ENCODE measurements at places on chromosomes 6 and 20.

- peak; percentile 52 for DNase-seq
These were observed 13.7 kb downstream of the NEDD9 start for GRCh38 chr6:11218538-11219399.

GRCh38 chr6:47130086-47130485, 88.0 kb upstream of the ADGRF1 start:
- DNase-seq, result no peak

DNA sequence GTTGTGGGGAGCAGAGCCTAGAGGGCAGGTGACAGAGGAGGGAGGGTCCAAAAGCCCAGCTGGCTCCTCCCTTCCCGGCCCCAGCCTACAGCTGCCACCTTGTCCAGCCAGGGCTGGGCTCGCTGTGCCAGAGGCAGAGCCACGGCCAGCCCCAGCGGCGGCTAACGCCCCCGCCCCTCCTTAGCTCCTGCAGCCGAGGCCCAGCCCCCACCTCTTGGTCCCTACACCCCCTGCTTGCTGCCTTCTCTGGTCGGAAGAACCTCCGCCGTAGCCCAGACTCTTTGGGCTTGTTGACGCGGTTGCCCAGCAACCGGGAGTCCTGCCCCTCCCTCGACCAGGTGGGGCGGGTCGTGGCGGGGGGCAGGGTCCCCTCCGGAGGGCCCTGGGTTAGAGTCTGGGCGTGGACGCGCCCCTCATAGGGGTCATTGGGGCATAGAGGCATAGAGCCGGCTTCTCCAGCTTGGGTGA, 521 bp upstream of the LKAAEAR1 start:
- no peak for DNase-seq

GRCh38 chr6:54910431-54910884, 63.9 kb downstream of the FAM83B start:
- peak; percentile 42 for DNase-seq

GRCh38 chr20:54123587-54124180, 50.1 kb downstream of the CYP24A1 start:
- DNase-seq, result peak; percentile 60
